ENCODE measurements at places on chromosomes 4 and X. TPM values are rescaled to one million over a fixed set of nuclear protein-coding genes. Genes with fewer than 3 reads are reported as not detected.
A peak's percentile ranks its signal among the peaks of the same experiment; 100 is the strongest.

- DNase-seq: no peak
These were observed at the start of gene MAGEB6 for GRCh38 chrX:26192204-26192603. Gene MAGEB6, plus strand, starts transcription at chrX:26192440. Its CDS starts 1,407 bp downstream, at chrX:26193847.

GRCh38 chr4:128528793-128529553 lies 241.4 kb upstream of the PGRMC2 start:
- peak; percentile 77 for DNase-seq

DNA sequence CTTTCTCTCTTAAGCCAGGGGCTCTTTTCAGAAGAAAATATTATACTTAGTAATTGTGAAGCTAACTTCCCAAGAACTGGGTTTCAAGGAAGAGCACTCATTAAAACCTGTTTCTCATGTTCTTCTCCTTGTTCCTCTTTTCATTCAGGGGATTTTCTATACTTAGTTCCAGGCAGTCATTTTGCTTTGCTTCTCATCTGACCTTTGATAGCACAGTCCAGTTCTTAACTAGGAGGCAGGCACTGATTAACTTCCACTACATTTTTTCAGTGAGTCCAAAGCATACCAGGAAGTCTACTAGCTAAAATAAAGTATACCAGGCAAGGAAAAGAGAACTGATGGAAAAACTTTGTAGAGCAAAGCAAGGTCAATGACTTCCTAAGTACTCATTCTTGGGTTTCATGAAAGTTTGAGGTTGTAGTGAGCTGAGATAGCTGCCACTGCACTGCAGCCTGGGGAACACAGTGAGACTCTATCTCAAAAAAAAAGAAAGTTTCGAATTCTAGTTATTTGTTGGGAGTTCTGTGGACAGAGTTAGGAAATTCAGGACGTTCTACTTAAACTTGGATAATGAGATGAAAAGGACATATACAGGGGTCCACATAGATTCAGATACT lies 190.1 kb upstream of the HS3ST1 start:
- no peak for DNase-seq

GRCh38 chr4:104210420-104210819 lies 284.3 kb downstream of the CXXC4 start:
- no peak for DNase-seq

RTL5 gene
- 0.03 TPM for total RNA-seq

FAT4 gene
- 5.6 TPM for total RNA-seq

All from MG63 (cell line).